ENCODE measurements at places on chromosomes 2 and 18.

DNA sequence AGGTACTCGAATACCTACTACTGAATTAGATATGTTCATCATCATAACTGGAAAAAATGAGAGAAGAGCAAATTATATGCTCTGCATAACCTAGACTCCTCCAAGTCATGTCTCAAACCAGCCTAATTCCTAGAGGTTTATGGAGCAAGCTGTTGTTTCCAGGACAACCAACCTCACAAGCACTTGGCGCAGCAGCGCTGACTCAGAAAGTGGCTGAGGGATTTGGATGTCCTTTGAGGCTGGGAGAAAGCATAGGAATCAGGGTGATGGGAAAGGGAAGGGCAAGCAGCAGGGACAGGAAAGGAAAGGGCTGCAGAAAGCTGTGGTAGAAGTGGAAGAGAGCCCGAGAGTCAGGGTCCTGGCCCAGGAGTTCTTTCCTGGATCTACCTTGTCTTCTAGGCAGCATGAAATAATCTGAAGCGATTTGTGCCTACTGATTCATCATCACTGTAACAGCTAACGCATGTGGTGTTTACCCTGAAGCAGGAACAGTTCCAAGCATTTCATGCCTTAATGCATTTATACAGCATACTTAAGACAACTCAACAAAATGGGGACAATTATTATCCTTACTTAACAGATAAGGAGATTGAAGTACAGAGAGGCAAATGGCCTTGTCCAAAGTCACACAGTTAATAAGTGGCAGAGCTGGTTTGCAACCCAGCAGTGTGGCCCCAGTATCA is 3.7 kb downstream of the PLEK start:
- no peak for DNase-seq

DNA sequence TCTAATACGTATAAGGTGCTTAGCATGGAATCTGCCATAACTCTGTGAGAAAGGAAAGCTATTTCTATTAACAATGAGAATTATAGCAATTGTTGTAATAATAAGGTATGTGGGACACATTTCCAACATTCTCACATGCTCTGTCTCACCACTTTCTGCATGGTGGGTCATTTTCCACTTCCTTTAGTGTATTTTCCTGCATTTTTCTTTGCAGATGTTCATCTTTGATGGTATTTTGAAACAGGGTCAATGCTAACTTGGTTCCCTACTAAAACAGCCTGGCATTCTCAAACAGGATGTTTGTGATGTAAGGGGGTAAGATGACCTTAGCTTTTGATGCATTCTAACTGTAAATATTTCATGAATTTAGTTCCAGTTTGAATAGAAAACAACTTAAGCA is 54.7 kb downstream of the MYO1B start:
- DNase-seq = no peak

- DNase-seq = no peak
Measured at GRCh38 chr2:46068636-46069035, 228.6 kb upstream of the EPAS1 start.

- no peak for DNase-seq
Measured at GRCh38 chr2:238949710-238950345, 101.9 kb downstream of the TWIST2 start.

GRCh38 chr18:32310101-32310500 is 120.3 kb downstream of the MEP1B start:
- no peak for DNase-seq

DNA sequence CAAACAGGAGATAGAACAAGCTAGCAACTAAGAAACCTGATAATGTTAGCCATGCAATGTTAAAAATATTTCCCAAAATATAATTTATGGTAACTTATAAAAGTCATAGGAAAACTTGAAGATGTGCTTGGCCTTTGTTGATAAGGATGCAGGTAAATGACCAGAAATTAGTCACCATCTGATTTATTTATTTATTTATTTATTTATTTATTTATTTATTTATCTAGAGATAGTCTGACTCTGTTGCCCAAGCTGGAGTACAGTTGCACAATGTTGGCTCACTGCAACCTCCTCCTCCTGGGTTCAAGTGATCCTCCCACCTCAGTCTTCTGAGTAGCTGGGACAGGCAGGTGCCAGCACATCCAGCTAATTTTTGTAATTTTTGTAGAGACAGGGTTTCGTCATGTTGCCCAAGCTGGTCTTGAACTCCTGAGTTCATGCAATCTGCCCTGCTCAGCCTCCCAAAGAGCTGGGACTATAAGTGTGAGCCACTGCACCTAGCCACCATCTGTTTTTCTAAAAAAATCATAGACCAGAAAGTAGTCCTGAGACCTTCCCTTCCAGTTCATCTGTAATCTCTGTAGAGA is 109.5 kb downstream of the DHRS9 start:
- DNase-seq = no peak

DNA sequence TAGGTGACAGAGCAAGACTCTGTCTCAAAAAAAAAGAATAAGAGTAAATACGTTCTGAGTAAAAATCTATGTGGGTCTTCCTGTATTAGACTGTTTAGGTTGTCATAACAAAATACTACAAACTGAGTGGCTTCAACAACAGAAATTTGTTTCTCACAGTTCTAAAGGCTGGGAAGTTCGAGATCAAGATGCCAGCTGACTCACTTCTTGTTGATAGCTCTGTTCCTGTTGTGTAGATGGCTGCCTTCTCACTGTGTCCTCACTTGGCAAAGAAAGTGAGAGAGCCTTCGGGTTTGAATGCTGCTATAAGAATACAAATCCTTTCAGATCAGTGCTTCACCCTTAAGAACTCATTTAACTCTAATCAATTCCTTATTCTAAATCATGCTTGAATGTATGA is 430.0 kb upstream of the VWC2L start:
- DNase-seq = no peak

- no peak for DNase-seq
Measured at GRCh38 chr2:37506407-37507050, 162.1 kb downstream of the QPCT start.

DNA sequence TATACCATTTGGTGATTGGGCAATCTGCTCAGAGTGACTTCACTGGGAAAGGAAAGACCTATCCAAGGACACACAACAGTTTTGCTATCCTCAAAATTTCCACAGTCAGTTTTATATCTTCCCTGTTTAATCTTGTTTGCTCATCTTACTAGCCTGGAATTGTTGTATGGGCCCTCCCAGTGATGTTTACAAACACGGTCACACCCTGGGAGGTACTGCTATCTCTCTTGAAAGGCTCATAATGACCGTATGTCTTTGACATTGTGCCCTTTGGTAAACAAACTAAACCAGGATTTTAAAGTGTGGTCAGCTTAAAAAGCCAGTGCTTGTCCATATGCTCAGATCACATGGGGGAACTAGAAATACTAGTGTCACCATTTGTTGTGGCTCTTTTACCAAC is 277.0 kb downstream of the CDH2 start:
- no peak for DNase-seq

- no peak for DNase-seq
Measured at GRCh38 chr2:26169226-26169625, 3.7 kb upstream of the GAREM2 start.

- DNase-seq = no peak
Measured at GRCh38 chr2:62727876-62728566, 22.5 kb downstream of the EHBP1 start.

DNA sequence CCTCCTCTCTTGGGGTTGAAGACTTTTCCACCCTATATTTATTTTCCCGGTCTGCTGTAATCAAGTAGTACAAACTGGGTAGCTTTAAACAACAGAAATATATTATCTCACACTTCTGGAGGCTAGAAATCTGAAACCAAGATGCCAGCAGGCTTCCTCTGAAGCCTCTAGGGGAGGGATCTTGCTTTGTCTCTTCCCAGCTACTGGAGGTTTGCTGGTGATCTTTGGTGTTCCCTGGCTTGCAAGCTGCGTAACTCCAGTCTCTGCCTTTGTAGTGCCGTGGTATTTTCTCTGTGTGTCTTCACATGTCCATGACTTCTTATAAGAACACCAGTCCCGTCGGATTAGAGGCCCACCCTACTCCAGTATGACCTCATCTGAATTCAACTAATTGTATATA is 44.4 kb downstream of the MYO3B start:
- no peak for DNase-seq

DNA sequence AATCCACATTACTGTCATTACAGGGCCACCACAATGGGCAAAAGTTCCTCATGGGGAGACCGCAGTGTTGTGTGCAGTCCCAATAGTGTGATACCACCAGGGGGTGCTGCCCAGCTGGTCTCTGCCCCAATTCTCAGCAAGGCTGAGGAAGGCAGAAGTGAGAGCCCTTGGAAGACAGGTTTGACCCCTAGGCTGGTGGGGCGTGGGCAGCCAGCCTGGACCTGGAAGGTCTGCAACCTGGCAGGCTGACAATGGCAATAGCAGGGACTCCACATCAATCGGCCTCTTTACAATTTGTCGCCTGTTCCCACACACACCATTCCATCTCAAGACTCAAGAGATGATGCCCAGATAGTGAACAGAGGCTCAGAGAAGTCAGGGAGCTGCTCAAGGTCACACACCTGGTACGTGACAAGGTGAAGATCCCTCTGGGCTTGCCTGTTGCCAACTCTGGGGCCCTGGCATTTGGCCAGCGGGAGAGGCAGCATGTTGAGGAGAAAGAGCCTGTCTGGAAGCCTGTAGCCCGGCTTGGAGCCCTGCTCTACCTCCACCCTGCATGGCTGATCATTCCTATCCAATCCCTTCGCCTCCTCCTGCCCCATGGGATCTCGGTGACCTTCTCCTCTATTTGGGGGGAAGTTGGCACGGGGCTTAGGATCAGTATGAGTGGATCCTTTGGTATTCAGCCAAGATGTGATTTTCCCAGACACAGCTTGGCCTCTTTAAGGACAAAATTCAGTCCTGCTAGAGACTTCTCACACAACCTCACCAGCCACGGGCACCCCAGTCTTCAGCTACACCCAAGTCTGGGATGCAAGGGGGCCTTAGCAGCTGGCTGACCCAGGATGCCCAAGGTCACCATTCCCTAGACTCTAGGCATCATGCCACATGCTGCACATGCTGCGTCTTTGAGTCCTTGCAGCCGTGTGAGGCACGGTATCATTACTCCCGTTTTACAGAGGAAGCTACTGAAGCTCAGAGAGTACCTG is 2.9 kb upstream of the ATOH8 start:
- peak; percentile 77 for DNase-seq

DNA sequence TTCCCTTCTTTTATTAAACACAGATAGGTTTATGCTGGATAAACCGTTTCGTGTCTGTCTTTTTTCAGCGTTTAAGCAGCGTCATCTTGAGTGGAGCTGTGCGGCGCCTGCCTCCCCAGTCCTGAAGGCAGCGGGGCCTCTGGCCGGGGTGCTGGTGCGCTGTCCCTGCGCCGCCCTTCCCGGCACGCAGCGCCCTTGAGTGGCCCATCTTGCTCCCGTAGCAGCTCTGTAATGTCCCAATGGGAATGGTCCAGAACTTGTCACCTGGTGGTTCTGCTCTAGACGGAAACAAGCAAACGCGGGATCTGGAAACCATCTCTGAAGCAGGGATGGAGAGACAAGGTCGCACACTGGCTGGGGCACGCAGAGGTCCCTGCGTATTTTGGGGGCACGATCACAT is 24.5 kb downstream of the PRELID3A start:
- DNase-seq = no peak

GRCh38 chr2:37350034-37350433 is 5.6 kb downstream of the QPCT start:
- peak; percentile 56 for DNase-seq

DNA sequence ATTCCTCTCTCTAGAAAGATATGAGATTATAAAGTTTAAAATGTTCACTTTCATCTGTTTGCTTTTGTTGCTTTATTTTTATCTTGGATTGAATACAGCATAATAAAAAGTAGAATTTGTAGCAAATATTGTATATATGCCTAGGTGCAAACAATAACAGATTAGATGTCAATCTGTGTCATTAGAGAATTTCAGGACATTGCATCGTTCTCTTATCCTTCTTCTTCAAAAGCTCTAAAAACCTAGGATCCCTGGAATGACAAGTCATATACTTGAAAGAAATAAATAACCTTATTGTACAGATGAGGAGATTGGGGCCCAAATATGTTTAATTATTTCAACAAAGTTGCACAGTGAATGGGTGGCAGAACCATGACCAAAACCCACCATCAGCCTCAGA is 102.8 kb upstream of the BZW1 start:
- no peak for DNase-seq

- no peak for DNase-seq
Measured at GRCh38 chr2:3613524-3613905, 18.6 kb downstream of the COLEC11 start.

Measured in left colon (tissue), 2 donors.